GM23248 (cell line): ENCODE measurements at places on chromosomes 1 and 21.
A peak's percentile ranks its signal among the peaks of the same experiment; 100 is the strongest.

GRCh38 chr21:43745772-43746517 is 27.0 kb downstream of the PDXK start:
- no peak for DNase-seq

DNA sequence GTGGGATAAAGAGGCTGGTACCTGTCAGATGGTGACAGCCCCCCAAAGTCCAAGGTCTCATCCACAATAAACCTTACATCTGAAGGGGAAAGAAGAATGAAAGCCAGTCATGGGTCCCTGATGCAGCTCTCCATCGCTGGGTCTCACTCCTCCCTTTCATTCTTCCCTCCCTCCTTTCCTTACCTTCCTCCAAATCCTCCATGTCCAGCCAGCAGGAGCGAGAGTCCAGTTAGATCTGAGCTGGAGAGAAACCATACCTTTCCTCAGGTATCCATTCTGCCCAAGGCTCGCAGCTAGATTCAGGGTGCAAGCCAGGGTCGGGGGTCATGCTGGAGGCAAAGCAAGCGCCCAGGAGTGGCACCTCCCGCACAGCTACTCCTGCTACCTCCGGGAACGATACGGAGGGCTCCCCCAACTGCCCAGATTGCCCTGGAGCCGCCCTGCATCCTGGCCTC is 421 bp downstream of the PSRC1 start:
- DNase-seq: no peak

- no peak for DNase-seq
Measured at GRCh38 chr21:9738527-9738926, 782.9 kb upstream of the TPTE start.

DNA sequence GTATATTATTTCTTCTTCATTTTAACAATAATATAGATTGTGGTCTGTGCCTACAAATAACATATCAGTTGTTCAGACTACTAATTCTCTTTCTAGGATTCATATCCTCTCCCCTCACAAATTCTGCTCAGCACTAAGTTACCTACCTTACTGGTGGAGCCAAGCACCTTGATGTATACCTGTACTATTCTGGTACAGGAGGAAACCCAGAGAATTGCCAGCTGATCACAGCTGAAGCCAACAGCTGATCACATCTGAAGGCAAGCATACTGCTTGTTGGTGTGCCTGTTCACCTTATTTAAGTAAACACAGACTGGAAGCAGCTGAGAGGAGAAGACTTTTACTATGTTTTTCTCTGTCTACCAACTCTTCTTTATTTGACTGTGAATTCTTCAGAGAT is 101.8 kb downstream of the PBX1 start:
- no peak for DNase-seq

DNA sequence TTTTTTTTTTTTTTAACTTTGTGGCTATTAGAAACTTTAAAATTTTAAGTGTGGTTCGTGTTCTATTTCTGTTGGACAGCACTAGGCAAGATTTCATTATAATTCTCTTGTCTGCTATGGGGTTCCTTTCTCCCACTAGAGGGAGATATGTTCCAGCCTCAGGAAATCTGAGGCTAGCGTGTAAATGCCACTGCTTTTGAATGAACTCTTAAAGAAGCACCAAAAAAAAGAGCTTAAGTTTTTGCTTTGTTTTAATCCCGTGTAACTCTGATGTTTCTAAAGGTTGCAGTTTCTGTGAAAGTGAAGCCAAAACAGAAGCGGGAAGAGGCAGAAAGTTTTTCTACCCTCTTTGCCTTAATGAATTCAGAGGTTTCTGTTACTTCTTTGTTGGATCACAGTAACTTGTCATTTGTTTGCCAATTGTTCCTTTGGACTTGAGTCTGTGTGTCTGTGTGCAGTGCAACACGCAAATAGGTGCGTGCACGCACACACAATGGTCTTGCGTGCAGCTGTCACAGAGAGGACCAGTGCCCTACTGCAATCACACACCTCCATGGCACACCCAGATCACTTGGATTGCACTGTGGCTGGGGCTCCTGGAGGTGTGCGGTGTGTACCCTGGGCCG is 32.3 kb downstream of the HHAT start:
- peak; percentile 77 for DNase-seq

GRCh38 chr21:40733024-40733397 is 113.9 kb downstream of the DSCAM start:
- no peak for DNase-seq

DNA sequence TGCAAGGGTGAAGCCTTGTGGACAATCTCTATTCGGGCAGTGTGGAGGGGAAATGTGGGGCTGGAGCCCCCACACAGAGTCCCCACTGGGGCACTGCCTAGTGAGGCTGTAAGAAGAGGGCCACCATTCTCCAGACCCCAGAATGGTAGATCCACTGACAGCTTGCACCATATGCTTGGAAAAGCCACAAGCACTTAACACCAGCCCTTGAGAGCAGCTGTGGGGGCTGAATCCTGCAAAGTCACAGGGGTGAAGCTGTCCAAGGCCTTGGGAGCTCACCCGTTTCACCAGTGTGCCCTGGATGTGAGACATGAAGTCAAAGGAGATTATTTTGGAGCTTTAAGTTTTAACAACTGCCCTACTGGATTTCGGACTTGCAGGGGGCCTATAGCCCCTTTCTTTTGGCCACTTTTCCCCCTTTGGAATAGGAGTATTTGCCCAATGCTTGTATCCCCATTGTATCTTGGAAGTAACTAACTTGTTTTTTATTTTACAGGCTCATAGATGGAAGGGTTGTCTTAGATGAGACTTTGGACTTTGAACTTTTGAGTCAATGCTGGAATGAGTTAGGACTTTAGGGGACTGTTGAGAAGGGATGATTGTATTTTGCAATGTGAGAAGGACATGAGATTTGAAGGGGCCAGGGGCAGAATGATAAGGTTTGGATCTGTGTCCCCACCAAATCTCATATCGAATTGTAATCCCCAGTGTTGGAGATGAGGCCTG is 16.3 kb upstream of the COL6A1 start:
- DNase-seq: no peak

DNA sequence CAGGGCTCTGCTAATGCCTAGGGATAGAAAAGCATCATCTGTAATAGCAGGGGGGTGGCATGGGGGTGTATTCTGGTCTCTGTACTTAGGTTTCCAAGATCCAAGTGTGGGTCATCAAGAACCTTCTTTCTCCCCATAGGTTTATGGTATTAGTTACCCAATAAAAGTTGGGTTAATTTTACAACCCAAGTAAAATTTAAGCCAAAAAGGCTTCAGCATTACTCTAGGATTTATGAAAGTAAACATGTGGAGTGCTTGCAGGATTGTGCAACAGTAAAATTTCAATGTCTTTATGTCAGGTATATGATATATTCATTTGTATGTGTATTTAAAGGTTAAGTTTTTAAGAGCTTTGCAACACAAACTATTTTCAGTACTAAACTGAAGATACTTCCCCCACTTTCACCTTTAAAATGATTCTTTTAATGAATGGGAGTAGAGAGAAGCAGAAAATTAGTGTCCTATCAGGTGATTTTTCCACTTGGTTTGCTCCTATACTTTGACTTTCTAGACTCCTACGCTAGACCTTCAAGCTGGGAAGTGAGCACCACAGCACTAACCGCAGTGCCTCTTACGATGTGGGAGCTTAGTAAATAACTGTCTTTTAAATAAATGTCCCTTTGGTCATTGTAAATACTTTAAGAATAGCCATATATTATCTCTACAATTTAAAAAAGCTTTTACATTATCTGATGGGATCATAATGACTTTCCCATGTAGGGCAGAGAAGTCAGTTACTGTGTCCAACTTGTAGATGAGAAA is 67.8 kb upstream of the UBE2U start:
- DNase-seq: no peak

GRCh38 chr1:236524895-236525184 is 1.1 kb downstream of the LGALS8 start:
- no peak for DNase-seq

- DNase-seq: no peak
Measured at GRCh38 chr1:34794001-34794789, 1.4 kb downstream of the GJA4 start.

DNA sequence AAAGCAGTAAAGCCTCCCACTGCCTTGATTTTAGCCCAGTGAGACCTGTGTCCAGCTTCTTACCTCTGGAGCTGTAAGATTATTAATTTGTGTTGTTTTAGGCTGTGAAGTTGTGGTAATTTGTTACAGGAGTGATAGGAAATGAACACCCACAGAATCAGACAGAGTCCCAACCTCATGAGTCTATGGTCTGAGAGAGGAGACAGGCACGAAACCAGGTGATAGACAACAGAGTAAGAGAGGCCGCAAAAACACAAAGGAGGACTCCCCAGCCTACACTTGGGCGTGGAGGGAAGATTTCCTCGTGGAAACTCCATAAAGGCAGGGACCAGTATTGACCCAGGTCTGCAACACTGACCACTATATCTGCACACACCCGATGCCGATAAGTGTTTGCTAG is 234.6 kb upstream of the JUN start:
- DNase-seq: no peak

GRCh38 chr21:40047993-40048730 is 180.9 kb downstream of the PCP4 start:
- DNase-seq: no peak

DNA sequence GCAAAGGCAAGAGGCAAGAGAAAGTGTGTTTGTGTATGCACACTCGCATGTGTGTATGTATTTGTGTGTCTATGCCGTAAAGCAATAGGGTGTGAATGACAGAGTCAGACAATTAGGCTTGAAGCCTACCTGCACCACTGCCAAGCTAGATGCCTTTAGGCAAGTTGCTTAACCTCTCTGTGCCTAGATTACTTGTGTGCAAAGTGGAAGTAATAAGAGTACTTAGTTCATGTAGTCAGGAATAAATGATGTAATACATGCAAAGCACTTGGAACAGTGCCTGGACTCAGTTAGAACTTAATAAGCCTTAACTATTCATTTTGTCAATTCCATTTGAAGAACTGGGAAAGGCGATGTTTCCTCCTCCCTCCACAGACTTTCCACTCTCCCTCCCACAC is 31.7 kb downstream of the LAMB3 start:
- peak; percentile 28 for DNase-seq

GRCh38 chr1:245774196-245774595 is 619.4 kb downstream of the KIF26B start:
- no peak for DNase-seq

DNA sequence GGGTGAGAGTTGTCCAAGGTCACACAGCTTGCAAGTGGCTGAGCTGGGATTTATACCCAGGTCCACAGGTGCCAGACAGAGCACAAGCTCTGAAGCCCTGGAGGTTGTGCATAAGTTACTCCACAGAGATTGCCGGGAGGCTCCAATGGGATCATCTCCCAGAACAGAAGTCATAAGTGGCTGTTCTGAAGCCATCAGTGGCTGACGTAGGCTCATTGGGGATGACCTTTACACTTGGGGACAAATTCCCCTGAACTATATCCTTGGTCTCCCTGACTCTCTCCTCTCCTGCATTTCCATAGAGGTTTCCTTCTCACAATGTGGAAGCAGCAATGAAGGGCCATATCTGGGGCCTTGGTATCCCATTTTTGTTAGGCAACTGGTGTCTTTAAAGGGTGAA is 37.0 kb upstream of the IFNLR1 start:
- no peak for DNase-seq

- peak; percentile 81 for DNase-seq
Measured at GRCh38 chr1:59638231-59638711, 176.5 kb upstream of the HOOK1 start.

DNA sequence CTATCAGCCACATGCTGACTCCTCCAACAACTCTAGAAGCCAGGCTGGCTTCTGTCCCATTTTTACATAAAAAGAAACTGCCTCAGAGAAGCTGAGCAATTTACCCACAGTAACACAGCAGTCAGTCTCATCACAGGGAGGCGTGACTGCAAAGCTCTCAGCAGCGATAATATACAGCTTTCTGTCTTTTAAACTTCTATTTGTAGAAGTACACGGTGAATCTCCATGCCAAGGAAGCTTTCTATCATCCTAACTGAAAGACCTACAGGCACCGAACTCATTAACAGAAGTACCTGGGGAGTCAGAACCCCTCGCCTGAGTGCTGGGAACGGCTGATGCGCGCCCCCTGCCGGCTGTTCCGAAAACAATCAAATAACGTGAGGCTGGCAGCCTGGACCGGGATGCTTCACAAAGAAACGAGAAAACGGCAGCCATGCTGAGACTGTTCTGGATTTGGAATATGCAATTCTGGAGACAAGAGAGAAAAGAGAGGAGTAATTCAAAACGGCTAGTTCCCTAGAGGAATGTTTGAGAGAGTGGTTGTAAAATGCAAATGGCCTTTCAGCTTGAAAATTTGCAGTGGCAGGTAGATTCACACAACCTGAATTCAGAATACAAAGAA is 43.5 kb upstream of the RAB4A start:
- peak; percentile 79 for DNase-seq

- no peak for DNase-seq
Measured at GRCh38 chr21:28532446-28532845, 460.2 kb downstream of the LTN1 start.

- no peak for DNase-seq
Measured at GRCh38 chr1:159913451-159914192, 11.7 kb downstream of the TAGLN2 start.

DNA sequence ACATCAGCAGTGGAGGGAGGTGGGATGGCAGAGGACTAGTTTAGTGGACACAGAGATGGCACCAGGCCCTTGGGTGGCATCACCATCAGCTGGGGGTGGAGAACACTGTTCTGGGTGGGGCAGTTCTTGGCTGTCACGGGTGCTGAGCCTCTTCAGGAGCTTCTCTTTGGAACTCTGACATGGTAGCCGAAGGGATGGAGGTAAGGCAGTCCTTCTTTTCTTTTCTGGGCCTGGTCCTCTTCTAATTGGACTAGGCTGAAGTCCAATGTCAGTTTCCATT is 8.3 kb upstream of the MEF2D start:
- DNase-seq: peak; percentile 35

GRCh38 chr1:208834381-208835096 is 590.4 kb upstream of the PLXNA2 start:
- peak; percentile 23 for DNase-seq

DNA sequence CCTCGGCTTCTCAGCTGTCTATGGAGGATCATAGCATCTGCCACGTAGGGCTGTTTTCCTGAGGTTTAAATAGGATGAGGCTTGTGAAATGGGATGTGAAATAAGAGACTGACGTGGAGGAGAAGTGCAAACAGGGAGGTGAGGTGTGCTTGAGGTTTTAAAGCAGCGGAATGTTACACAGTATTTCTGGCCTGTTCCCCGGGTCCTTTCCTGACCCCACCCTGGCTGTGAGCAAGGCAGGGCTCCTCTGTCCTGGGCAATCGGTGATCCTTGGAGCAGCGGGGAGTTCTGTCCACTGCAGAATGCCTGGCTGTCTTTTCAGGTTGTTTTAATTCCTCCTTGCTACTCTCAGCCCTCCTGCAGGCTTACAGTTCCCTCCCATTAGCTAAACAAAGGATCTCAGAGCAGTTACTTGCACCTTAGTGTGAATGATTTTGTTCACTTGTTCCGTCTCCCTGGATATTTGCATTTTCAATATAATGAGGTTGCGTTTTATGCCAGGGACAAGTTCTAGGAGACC is 38.6 kb downstream of the LHX4 start:
- DNase-seq: no peak

GRCh38 chr21:39048574-39048973 is 134.7 kb downstream of the PSMG1 start:
- peak; percentile 43 for DNase-seq

- peak; percentile 4 for DNase-seq
Measured at GRCh38 chr1:100075773-100076172, 57.0 kb downstream of the SASS6 start.

- no peak for DNase-seq
Measured at GRCh38 chr1:51843948-51844347, 34.6 kb downstream of the NRDC start.

- peak; percentile 64 for DNase-seq
Measured at GRCh38 chr1:25797939-25798338, 2.1 kb upstream of the SELENON start.
